ENCODE measurements at places on chromosomes 2 and 18. TPM values are rescaled to one million over a fixed set of nuclear protein-coding genes. Genes with fewer than 3 reads are reported as not detected.

Gene SIGLEC15
- total RNA-seq: 0.38 TPM

DNA sequence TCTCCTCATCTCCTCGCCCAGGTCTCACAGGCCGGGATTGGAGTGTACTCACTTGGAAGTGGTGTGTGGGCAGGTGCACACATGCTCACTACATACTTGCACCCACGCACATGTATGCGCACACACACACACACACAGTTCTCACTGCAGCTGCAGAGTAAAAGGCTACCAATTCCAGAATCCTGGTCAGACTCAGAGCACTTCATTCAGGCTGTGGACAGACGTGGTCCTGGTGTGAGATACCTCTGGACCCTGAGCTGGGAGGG lies 19.4 kb downstream of the CELF4 start:
- DNase-seq: no peak

Gene ANKRD30BL
- total RNA-seq: 18.9 TPM

DNA sequence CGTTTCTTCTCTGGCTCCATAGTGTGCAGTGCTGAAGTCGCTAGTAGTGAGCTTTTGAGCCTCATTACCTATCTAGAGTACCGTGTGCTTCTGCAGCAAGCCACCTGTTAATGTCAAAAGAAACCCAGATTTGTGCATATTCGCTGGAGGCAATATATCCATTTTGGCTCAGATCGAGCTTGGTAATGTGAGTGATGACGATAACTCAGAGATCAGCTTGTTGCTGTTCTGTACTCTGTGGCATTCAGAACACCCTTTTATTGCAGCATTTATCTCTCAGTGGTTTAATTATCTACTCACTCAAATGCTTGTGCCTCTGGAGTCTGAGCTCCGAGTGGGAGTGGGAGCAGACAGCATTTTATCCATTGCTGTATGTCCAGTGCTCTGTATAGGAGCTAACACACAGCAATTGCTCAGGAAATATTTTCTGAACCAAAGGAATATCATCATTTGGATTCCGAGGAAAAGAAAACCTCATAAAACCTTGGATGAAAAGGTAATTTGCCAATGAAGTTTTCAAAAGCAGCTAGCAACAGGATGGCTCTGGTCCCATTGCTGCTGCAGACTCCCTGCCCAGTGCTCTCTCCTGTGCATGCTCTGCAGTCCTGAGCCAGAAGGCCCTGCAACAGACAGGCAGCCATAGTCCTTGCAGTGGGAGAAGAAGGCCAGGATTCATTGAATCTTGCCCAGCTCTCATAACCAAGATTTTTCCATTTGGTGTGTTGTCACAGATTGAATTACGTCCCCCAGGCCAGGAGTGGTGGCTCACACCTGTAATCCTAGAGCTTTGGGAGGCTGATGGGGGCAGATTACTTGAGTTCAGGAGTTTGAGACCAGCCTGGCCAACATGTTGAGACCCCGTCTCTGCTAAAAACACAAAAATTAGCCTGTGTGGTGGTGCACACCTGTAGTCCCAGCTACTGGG lies 183.8 kb downstream of the MYCN start:
- DNase-seq: no peak

Measured in dorsolateral prefrontal cortex (tissue), 122 donors.